ENCODE measurements at places on chromosomes 13 and 19.

GRCh38 chr19:11971041-11971440, 6.2 kb downstream of the ZNF763 start:
- no peak for DNase-seq

DNA sequence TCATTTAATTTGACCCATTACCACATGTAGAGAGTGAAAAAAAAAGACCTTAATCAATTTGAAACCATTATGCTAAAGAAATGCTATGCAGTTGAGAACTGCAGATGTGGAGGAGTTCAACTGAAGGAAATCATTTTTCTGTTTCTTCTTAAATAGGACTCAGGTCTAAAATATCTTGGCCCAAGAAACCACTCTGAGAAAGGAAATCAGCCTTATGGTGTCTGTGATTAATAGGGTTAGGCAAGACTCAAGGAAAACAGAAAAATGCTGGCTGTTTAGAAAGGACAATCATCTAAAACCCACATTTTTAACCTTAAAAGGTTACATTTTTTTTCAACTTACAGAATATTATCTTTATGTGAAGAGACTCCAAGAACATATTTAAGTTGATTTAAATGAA, 1.9 kb upstream of the SLITRK1 start:
- DNase-seq: no peak

DNA sequence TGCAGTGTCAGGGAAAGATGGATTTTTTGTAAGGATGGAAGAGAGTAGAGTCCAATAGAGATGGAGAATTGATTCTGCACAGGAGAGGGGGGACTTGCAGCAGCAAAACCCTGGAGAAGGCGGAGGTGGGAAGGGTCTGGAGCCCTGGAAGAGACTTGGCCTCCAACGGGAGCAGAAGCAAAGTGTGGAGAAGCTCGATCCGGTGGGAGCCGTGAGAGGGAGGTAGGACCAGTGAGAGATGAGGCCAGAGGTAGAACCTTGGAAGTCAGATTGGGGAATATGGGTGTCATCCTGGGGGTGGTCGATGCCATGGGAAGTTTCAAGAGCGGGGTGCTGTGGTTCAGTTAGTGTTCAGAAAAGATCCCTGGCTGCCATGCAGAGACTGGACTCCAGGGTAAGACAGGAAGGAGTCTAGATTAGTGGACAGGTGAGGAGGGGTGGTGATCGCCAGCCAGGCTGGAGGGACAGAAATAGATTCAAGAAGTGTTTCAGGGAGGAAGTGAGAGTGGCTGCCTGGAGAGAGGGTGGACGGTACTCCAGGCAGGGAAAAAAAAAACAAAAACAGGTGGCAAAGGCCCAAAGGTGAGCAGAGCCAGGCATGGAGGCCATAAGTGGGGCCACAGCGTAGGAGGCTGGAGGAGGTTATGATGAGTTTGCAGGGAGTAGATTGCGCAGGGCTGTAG, 2.6 kb downstream of the PPP5C start:
- no peak for DNase-seq

GRCh38 chr19:53518716-53519115, 19.2 kb upstream of the ZNF331 start:
- DNase-seq: no peak

- no peak for DNase-seq
These were observed 31.2 kb downstream of the IGFL2 start for GRCh38 chr19:46179076-46179759.

DNA sequence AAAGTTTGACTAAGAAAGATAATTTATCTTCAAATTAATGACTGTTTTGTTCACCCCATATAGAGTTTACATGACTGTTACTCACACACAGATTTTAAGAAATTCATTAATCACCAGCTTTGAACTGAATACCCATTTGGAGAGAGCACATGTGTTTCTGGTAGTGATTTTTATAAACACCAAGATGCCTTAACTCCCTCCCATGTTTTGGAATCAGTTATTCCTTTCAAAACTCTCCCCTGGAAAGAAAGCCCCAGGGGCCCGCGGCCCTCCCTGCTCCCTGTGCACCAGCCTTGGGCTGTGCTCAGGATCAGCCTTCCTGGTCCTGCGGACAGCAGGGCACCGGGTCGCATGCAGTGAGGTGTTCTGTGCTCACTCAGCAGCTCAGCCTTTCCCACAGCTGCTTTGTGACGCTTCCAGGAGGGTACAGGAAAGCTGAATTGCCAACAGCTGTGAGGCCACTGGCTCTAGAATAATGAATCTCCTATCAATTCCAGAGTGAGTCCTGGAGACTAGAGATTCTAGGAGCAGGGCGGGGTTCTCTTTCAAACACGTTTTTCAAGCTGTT, 483.2 kb downstream of the EFNB2 start:
- DNase-seq: no peak

DNA sequence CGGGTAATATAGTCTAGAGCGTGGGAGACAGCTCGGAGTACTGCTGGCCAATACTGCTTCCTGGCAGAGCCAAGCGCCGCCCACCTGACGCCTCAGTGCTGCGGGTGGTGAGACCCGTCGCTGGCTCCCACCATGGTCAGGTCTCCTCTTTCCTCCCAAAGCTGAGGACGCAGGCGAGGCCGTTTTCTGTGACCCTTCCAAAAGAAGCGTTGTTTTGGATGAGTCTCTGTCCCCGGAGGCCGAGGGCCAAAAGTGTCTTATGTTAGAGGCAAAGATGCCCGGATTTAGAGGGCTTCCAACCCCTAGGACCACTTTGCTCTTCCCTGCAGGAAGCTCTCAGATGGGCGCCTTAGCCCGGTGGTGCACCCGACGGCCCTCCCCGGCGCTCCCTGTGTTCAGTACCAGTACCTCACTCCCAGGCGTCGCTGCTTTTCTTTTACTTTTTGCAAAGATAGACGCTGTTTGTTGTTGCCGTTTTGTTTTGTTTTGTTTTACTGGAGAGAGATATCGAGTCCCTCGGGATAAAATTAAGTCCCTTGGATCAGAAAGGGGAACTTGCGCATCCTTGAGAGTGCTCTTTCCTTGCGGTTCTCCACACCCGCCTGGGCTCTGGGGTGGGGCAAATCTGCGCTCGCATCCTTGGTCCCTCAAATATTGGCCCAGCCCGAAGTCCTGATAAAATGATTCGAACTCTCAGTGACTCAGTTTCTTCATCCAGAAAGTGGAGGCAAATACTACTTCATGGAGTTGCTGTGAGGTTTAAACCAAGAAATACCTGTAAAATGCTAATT, 7.0 kb downstream of the PDX1 start:
- DNase-seq: no peak

DNA sequence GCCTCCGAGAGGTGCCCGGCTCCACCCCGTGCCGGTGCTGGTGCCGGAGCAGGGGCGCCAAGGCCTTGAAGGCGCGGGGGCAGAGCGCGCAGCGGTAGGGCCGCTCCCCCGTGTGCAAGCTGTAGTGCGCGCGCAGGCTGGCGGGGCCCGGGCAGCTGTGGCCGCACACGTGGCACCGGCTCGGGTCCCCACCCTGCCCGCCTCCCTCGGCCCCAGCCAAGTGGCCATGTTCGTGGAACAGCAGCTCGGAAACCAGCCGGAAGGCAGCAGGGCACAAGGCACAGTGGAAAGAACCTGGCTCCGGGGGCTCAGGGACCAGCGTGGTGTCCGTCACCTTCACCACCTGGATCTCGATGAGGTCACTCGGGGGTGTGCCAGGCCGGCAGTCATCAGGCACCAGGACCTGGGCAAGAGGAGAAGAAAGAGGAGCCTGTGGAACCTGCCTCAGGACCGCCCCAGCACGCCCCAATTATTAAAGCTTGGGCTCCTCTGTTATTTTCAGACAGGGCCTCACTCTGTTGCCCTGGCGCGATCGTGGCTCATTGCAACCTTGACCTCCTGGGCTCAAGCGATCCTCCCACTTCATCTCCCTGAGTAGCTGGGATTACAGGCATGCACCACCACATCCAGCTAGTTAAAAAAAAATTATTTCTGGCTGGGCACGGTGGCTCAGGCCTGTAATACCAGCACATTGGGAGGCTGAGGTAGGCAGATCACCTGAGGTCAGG, 2.0 kb downstream of the ZNF784 start:
- no peak for DNase-seq

GRCh38 chr13:50320271-50320862, 305.1 kb downstream of the KCNRG start:
- no peak for DNase-seq

GRCh38 chr13:74444161-74444571, 310.0 kb upstream of the KLF12 start:
- no peak for DNase-seq

GRCh38 chr19:48907671-48908070, 7.6 kb downstream of the NUCB1 start:
- DNase-seq: no peak

DNA sequence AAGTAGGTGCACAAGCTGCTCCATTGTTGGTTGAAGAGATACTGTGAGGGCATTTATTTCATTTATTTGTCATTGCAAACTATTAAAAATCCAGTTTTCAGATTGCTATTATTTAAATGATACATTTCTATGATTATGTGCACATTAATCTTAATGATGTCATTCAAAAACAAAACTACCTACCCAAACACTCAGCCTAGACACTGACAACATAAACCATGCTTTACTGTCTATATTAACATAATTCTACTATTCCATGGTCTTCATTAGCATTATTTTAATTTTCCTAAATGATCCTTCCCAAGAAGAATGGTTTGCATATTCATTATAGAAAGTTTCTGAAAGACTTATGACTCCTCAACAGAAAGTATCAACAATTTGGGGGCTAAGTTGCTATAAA, 813.0 kb upstream of the SLITRK5 start:
- DNase-seq: no peak

DNA sequence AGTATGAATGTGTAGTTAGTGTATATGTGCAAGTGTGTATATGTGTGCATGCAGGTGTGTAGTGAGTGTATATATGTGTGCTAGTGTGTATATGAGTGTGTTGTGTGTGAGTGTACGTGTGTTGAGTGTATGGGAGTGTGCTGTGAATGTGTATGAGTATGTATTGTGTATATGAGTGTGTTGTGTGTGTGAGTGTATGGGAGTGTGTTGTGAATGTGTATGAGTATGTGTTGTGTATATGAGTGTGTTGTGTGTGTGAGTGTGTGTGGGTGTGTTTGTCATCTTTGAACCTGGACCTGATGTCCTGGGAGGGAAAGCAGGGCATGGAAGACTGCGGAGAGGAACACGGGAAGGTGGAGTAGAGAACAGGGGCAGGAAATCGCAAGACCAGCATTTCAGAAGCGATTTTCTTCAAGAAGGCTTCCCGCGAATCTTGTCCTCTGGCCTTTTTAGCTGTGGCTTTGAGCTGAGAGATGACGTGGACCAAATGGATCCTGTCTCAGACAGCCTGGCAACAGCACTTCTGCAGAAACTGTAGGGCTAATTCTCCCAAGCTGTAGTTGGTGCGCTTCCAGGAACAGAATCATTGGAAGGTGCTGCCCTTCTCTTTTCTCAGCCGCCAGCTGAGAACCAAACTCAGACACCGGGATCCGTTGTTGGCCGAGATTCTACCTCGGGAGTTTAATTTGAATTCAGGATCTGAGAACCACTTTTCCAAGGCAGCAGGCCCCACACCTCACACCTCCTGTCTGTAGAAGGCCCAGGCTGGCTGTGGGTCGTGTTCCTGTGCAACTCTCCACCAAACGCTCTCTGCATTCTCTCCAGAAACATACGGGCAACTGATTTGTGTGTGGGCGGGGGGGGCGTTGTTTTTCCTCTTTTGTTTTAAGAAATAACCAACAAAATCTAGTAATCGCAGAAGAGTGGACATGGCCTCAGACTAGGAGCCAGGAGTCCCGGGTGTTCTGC, 94.7 kb upstream of the RAP2A start:
- DNase-seq: peak; percentile 38

GRCh38 chr13:111912453-111912866, 154.5 kb upstream of the SOX1 start:
- no peak for DNase-seq

All from thoracic aorta (tissue), 2 donors.